Retina (tissue), 1 donor: ENCODE measurements at places on chromosomes 4 and X.

DNA sequence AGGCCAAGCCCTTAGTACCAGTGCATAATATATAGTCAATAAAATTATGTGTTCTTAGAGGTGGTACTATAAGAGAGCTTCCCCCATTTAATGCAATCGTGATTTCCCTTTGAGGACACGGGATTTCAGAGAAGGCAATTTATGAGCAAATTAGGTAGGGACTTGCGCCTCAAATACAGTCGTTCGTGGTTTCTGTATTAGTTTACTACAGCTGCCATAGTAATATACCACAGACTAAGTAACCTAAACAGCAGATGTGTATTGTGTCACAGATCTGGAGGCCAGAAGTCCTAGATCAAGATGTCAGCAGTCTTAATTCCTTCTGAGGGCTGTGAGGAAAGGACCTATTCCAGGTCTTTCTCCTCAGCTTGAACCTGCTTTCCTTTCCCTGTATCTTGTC is 1.5 kb upstream of the PUDP start:
- no peak for DNase-seq

- DNase-seq: no peak
These were observed 305.7 kb downstream of the DHX15 start for GRCh38 chr4:24278693-24279092.

DNA sequence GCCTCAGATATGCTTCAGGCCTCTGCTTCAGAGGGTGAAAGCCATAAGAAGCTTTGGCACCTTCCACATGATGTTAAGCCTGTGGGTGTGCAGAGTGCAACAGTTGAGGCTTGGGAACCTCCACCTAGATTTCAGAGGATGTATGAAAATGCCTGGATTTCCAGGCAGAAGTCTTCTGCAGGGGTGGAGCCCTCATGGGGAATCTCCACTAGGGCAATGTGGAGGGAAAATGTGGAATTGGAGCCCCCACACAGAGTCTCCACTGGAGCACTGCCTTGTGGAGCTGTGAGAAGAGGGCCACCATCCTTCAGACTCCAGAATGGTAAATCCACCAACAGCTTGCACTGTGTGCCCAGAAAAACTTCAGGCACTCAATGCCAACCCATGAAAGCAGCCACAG is 35.2 kb downstream of the TLR10 start:
- no peak for DNase-seq

GRCh38 chr4:70559211-70559830 is 32.7 kb upstream of the AMBN start:
- peak; percentile 37 for DNase-seq

GRCh38 chrX:134623293-134624045 is 34.8 kb downstream of the PLAC1 start:
- no peak for DNase-seq

DNA sequence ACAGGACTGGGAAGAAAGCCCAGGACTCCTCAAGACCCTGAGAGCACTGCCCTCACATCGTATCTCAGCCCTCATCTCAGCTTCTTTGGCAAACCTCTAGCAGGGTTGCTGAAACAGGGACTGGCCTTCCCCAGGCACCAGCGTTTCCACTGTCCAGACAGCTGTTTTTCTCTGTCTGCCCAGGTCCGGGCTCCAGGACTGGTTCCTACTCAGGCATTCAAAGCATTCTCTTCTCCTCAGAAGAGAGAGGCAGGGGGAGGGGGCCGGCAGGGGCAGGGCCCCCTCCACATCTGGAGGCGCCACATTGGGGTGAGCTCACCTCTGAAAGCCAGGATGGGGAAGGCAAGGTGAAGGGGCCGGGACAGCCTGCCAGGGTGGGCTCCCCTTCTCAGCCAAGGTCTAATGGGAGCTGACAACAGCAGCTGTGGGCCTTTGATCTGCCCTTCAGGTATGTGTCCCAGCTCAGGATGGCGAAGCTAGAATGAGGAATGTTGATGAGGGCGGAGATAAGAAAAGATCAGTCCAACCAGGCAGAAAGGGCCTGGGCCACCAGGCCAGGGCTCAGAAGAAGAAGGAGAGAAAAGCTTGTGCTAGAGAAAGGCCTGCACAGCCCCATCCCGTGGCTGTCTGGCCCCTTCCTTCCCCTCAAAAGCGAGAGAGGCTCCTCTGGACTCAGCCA is 60.4 kb downstream of the PJA1 start:
- no peak for DNase-seq

GRCh38 chr4:123110685-123111084 is 188.3 kb upstream of the NUDT6 start:
- DNase-seq: no peak

- DNase-seq: no peak
These were observed 358.2 kb upstream of the CLNK start for GRCh38 chr4:11042760-11043159.

DNA sequence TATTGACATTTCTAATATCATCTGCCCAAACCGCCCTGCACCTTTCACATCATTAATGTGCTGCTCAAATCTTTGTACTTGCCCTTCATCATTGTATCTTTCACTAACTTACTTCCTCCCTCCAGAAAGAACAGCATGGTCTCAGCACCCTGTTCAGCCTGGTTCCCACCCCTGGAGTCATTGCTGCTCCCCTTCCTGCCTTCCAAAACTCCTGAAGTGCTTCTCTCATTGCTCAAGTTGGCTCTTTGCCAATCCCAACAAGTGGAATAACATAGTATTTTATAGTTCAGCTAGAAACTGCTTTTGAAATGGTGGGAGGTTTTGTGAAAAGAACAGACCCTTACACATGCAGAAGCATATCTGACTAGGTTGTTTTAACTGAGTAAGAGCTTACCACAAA is 14.0 kb upstream of the TTC29 start:
- DNase-seq: no peak

DNA sequence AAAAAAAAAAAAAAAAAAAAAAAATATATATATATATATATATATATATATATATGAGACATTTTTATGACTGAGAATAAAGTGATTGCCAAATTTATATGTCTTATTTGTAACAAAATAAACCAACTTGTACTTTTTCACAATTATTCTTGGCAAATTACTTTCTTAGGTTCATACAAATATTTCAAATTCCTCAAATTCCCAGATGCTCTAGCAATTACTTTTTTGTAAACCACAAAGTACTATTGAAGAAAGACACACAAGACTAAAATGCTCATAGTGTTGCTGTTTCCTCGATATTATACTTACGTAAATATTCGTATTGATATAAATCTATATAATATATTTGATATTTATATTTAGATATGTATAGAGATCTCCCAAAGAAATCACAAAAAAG is 390.0 kb downstream of the FAT4 start:
- DNase-seq: no peak

- DNase-seq: no peak
These were observed 84.9 kb downstream of the KDM6A start for GRCh38 chrX:44957848-44958247.

- no peak for DNase-seq
These were observed 17.7 kb upstream of the STX18 start for GRCh38 chr4:4559596-4559995.

DNA sequence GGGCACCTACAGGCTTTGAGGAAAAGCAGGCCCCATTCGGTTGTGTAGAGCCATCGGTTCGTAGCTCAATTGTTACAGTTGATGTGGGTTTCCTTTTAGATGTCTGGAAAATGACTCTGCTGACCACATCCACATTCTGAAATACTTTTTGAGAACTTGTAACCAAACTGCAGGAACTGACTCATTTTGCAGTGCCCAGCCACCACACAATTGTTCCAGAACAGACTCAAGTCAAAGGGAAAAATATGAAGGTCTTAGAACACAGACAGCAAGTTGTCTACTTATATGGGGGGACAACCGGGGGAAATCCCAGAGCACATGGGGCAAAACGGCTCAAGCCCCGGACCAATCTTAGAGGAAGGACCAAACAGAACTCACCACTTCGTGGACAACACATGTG is 557.6 kb upstream of the DIPK2B start:
- no peak for DNase-seq

DNA sequence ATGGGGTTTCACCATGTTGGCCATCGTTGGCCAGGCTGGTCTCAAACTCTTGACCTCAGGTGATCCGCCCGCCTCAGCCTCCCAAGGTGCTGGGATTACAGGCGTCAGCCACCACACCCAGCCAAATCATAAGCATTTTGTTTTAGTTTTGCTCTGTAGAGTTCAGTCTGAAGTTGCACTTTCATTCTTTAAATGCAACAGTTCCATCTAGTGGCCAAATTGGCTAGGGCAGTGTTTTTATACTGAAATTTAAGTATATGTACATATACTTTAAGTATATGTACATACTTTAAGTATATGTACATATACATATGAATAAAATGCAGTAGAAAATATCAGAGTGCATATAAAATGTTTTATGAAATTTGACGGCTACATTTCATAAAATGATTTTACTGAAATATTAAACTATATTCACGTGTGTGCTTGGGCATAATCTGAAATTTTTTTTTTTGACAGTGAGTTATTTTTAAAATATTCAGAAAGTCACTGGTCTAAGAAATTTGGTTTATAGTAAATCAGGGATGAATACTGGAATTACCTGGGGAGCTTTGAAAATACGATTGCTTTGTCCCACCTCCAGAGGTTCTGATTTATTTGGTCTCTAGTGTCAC is 145.5 kb downstream of the NWD2 start:
- peak; percentile 56 for DNase-seq
